Cerebellar nuclear complex (tissue), 1 donor: ENCODE measurements at places on chromosomes 1 and 21.

DNA sequence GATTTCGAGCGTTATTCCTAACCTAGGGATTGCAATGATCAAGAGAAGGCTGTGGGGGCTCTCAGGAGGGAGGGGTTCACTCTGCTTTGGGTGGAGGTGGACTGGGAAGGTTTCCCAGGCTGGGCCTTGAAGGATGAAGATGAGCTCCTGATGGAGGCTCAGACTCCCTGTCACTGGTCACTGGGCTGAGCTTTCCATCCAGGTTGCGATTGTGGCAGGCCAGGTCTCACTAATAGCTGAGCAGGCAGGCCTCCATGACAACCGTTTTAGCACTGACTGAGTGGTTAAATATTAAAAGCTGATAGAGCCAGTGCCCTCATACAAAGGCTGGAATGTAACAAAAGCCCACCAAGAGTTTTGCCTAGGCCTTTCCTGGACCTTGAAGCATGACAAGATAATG is 36.2 kb upstream of the EFCAB14 start:
- DNase-seq: no peak

DNA sequence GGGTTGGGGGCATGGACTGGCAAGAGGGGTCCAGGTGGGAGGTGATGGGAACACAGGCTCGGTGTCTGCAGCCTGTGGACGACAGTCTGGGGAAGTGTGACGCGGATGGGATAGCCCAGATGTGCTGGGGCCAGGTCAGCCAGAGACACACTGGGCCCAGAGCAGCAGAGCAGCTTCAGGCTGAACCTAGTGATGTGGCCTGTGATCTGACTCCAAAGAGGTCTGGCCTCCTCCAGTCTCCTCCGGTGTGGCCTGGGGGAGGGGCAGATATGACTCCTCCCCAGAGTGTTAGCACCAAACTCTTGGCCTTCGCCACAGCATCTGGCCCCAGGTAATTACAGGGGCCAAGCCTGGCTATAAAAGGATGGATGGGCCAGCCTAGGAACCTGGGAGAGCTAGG is 13.5 kb downstream of the EFNA3 start:
- no peak for DNase-seq

- DNase-seq: no peak
Observed at GRCh38 chr21:31489014-31489413, 145.0 kb upstream of the TIAM1 start.

GRCh38 chr1:164671323-164671965 is 112.5 kb downstream of the PBX1 start:
- DNase-seq: no peak

- DNase-seq: no peak
Observed at GRCh38 chr21:38282921-38283320, 26.1 kb downstream of the KCNJ15 start.

GRCh38 chr21:45310459-45310858 is 22.8 kb upstream of the POFUT2 start:
- no peak for DNase-seq

- DNase-seq: no peak
Observed at GRCh38 chr1:108084866-108085477, 115.2 kb downstream of the SLC25A24 start.

- DNase-seq: no peak
Observed at GRCh38 chr1:12433323-12434053, 184.5 kb downstream of the DHRS3 start.

DNA sequence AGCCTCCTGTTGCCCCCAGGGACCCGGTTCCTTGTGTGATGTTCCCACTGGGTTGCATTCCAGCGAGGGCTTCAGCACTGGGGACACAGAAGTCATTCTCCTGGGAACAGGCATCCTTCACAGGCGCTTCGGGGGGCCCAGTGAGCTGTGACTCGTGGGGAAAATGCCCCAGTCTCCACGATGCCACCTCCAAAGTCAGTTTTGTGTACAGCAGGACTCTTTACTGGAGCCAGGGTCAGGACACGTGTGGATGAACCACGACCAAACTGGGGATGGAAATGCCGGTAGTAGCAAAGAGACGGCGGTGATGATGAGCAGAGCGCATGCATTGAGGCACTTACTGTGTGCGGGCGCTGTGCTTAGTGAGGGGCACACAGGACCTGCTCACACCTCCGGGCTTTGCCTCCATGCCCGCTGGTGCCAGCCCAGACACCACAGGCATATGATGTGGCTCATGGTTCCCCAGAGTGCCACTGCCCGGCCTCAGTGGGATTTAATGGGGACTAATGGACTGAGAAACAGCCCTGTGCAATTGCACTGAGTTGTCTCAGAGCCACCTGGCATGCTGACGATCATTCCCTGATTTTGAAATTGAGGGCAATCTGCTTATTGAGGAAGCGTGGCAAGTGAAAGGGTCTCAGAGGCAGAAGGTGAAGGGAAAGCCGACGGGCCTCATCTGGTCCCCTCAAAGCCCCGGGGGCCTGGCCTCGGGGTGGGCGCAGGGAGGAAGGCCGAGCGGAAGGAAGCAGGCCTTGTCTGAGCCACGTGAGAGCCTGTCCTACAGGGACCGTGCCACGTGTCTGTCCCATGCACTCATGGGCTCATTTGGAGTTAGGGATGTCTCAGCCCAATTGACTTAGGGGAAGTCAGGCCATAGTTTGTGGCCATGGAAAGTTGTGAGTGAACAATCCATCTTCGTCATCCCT is 91.4 kb downstream of the PDE9A start:
- DNase-seq: no peak

GRCh38 chr1:4108758-4109627 is 208.9 kb upstream of the C1orf174 start:
- DNase-seq: no peak

DNA sequence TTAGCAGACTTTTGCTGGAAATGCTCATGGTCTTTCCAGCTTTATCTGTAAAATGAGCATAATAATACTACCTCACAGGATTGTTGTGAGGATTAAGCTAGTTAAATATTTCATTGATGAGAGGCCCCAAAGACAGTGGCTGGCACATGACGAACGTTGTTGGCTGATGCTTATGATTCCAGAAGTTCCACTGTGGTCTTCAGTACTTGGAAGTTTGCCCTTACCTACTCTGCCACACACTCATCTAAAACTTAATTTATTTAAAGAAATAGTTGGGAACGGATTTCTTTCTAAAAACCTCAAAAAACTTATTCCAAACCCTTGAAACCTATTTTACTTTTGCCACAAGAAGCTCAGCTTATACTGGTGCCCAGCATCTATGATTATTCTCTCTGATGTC is 170.7 kb downstream of the DHRS3 start:
- no peak for DNase-seq

GRCh38 chr1:192747943-192748342 is 60.9 kb upstream of the RGS2 start:
- DNase-seq: no peak

DNA sequence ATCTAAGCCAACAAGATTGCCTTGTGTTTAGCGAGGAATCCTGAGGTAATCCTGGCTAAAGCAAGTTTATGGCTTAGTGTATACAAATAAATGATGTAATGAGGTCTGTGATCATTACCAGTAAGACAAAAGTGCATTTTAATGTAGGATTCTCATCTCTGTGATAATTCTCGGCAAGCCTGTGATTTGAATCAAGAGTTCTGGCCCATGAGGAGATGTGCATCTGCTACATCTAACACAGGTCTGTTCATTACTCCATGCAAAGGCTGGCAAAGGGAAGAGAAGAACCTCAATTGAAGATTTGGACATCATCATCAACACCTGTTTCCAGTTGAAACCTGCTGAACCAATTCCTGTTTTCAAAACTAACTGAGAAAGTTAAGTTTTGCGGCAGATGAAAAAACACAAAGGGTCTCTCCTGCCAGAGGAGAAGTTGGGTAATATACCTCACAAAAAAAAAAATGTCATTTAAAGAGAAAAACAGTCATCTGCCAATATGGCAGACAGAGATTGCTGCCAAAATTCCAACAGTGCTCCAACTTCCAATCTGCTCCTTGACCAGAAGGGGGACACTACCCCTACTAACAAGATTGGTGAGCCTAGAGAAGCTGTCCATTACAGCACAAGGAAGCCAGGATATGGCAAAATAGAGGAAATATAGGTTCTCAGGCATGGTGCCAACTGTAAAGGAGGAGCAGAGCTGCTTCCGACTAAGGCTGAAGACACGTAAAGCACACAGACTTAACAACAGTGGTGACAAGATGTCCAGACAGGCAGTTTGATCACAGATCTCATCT is 453.7 kb downstream of the TTLL7 start:
- DNase-seq: no peak

DNA sequence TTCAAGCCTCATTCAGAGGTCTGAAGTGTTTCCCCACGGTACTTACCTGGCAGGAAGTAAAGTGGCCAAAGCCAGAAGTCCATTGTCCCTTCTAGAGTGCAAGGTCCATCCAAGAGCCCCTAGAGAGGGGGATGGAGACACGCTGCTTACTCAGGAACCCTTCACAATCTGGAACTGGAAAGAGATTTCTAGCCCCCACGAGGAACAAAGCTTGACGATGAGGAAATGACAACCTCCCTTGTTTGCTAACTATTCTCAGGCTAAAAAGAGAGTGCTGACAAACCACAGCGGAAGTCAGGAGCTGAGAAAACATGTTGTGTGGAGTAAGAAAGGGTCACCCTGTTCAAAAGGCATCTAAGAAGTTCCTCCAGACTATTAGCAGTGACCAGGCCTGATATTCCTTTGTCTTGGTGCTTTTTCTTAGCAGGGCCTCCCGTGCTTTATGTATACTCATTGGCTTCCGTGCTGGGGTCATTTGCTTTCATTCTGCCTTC is at the start of gene FCMR:
Gene FCMR, minus strand, starts transcription at position 170 of the 494 bp plus-strand sequence. Its CDS starts 87 bp downstream, at position 83.
- no peak for DNase-seq

DNA sequence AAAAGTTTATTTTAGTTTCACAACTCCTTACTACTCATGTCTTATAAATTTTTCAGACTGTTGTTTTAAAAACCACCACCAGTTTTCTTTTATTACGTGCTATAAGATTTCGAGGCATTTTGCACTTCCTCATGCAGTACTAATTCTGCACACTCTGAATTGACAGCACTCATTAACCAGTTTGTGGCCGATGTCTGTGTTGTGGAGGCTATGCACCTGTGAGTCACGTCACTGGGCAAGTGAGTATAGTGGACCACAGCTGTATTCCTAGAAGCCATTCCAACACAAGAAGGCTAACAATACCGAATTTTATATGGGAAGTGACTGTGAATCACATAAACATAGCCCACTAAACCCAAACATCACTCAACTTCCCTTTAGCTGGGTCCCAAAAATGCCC is 21.0 kb upstream of the SPATA6 start:
- no peak for DNase-seq

GRCh38 chr1:24483441-24483840 is 19.2 kb upstream of the RCAN3 start:
- no peak for DNase-seq

GRCh38 chr1:235027862-235028250 is 100.8 kb downstream of the TOMM20 start:
- DNase-seq: no peak

GRCh38 chr1:96238426-96238825 is 483.2 kb upstream of the PTBP2 start:
- DNase-seq: no peak

DNA sequence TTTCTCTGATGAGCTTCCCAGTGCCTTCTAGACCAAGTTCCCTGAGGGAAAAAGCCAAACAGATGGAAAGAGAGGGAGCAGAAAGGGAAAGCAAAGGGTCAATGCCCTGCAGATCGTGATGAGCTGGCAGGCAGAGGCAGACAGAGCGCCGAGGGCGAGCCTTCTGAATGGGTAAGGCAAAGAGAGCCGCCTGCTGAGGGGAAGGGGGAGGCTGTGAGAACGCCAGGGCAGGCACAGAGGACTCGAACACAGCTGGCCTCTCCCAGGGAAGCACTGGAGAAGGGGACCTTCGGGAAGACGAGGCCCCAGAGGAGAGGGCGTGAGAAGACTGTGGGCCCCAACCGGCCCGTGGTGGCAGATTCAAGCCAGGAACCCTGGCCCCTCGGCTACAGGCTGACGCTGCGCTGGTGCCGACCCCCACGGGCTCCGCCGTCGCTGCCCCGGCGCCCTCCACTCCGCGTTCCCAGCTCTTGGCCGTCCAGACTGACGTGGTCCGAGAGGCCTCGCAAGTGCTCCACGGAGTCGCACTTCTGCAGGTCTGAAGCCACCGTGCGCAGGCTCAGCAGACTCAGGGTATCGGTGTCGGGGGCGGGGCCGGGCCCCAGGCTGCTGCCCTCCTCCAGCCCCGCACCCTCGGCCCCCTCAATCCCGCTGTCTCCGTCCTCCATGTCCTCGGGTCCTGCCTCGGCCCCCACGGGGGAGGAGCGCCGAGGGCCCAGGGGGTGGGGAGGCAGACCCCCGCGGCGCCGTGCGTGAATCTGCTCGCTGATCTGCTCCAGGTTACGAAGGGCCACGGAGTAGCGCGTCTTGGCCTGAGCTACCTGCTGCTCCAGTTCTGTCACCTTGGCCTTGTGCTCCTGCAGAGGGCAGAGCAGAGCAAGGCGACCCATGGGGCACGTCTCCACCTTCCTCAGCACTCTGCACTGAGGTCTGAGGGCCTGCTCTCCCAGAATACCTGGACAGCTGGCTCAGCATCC is 13.9 kb downstream of the SH3BP5L start:
- DNase-seq: no peak

DNA sequence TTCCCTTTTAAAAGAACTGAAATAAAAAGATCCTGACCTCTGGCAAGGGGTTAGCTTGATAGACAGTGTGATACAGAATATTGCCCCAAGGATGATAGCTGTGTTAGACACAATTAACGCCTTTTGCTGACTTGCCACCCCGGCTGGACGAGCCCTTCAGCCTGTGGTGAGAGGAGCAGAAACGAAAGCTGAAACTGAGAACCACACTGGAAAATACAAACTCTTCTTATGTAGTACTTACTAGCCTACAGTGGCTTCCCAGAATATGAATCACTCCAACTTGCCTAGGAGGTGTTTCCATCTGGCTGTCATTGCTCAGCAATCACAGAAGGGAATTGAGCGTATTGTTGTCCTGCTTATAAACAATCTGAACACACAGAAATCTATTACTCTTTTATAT is 22.9 kb downstream of the SAMSN1 start:
- DNase-seq: no peak

GRCh38 chr1:156926175-156926574 is 5.7 kb downstream of the LRRC71 start:
- DNase-seq: no peak

GRCh38 chr1:228830185-228830953 is 95.1 kb downstream of the RHOU start:
- peak; percentile 23 for DNase-seq

GRCh38 chr1:160354388-160354985 is 11.3 kb downstream of the NCSTN start:
- DNase-seq: no peak

- no peak for DNase-seq
Observed at GRCh38 chr1:188371295-188371806, 1542.6 kb downstream of the PLA2G4A start.

GRCh38 chr21:19914028-19914427 is 1084.2 kb upstream of the NCAM2 start:
- no peak for DNase-seq

GRCh38 chr1:23792151-23792945 is 1.4 kb downstream of the LYPLA2 start:
- no peak for DNase-seq

DNA sequence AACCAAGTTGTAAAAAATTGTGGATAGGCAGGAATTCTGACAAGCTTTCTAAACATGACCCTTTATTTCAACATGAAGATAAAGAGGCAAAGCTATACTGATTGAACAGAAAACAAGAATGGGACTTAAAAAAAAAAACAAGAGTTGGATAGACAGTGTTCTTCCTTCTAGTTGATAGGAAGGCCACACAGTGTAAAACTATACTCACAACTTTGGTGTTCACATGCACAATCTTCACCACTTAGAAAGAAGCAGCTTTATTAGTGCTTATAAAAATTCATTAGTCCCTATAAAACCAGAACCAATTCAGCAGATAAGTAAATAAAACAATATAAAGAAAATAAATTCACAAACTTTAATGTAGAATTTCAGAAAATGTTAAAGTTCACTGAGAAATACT is 101.8 kb downstream of the AKT3 start:
- DNase-seq: no peak

GRCh38 chr1:111733183-111733991 is 5.8 kb downstream of the INKA2 start:
- DNase-seq: no peak
